ENCODE measurements at places on chromosomes 1 and 21. TPM values are rescaled to one million over a fixed set of nuclear protein-coding genes. Genes with fewer than 3 reads are reported as not detected.

DNA sequence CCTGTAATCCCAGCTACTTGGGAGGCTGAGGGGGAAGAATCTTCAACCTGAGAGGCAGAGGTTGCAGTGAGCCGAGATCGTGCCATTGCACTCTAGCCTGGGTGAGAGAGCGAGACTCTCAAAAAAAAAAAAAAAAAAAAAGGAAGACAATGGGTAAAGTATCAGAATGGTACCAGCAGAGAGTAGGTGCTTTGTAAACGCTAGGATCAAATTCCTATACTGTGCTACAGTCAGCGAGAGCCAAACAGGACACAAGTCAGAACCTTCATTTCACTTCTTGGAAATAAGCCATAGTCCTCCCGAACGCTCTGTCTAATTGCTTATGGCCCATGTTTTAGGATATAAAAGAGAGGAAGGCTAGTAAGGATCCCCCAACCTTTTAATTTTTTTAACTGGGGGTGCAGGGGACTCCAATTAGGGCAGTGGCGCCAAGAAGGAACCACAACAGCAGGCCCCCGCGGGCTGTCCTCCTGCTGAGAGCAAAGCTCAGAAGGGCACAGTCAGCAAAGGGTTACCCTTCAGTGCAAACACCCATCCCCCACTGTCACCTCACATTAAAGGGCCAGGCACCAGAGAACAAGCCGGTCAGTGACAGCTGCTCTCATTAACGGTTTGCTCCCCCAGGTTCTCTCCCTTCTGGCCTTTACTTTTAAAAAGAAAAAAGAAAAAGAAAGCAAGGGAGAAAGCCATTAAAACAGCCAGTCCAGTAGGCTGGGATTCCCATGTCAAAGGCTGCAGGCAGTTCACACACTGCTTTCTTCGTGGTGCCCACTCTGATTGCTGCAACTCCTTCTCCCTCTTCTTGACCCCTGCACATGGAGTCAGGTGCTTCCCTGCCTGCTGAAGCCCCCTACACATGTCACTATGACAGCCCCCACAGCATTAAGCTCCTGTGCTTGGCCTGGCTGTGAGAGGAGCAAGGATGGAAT, 69.4 kb downstream of the PLPP3 start:
- DNase-seq = no peak

DNA sequence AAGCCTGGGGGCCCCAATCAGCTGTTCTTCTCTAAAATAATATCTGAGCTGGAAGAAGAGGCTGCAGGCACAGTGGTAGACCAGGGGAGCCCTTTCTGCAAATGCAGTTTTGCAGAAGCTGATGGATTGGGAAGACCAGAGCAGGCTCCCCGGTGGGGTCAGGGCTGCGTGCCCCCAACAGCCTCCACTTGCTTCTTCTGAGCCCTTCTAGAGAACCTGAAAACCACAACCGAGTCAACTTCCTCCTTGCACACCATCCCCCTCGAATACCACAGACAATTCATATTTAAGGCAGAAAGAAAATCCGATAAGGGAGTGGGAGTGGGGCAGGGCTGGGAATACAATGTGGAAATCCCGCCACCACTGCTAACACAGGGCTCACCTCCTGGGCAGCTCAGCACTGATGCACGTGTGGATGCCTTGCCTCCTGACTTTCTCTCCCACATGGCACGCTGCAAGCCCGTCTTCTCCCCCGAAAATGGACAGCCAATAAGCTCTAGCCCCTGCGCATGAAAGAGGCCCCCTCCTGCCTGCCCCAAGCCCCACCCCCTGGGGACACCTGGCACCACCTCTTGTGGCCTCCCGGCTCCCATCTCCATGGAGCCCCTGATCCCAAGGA, 25.4 kb upstream of the ALDH4A1 start:
- no peak for DNase-seq

- DNase-seq = no peak
Measured at GRCh38 chr1:216518844-216519627, 95.8 kb upstream of the USH2A start.

GRCh38 chr21:38982096-38982495, 176.4 kb downstream of the ETS2 start:
- DNase-seq = no peak

GRCh38 chr1:72432645-72433267, 150.4 kb upstream of the NEGR1 start:
- DNase-seq = no peak

- DNase-seq = no peak
Measured at GRCh38 chr1:197303463-197303862, 35.4 kb downstream of the CRB1 start.

DNA sequence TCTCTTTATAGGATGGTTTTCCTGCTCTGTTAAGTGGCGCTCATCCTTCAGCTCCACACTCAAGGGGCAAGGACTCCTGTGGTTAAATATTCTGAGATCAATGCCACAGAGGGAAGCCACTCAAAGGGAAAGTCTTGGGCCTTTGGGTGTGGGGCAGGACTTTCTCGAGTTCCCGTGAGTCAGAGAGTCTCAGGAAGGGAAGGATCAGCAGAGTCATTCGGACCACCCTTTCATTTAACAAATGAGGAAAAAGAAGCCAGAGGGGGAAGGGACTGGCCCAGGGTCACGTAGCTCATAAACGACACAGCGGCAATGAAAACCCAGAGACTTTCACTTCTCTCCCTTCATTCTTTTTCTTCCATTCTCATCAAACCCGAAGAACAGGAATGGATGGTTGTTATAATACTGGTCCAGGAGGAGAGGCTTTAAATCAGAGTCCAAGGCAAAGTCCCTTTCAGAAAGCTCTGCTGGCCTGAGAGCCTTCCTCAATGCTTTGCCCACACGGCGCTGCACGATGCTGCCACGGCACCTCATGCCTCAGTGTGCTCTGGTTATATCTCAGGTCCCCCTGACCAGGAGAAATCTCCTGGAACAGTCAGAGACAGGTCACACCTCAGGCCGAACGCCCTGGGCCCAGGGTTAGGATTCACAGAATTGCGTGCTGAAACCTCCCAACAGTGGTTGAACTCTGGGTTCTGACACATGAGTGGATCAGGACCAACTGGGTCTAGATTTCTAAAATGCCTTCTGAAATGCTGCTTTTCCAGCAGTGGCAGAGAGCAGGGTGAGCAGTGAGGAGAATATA, 65.3 kb downstream of the TENT5C start:
- DNase-seq = no peak

DNA sequence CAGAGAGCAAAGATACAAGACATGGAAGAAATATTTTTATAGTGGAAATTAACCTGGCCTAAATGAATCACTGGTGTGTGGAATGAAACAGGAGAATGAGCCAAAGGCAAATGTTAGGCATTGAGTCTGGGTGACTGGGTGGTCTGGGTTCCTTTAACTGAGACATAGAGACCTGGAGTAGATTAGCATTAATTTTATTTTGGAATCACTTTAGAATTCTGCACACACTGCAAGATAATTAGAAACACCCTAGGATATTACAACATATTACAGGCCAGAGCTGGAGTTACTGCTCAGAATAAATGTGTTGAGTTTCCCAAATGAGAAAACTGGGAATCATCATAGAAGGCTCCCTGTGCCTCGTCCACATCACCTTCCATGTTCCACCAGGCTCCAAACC, 85.5 kb downstream of the PLPPR5 start:
- no peak for DNase-seq

DNA sequence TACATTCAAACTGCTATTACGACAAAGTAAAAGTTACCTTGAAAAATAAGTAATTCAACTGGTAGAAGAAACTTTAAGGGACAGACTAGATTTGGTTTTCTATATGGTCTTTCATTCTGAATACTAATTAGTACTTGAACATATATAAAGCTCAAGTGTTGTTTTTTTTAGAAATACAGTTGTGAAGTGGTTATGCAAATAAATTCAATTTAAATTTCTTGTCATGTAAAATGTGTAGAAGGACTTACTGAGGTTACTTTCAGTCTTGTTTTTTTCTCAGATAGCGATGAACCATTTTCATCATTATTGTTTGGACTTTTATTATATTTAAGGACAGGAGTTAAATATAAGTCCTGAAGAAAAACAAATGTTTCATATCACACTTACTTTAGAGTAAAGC, 24.4 kb downstream of the HS2ST1 start:
- no peak for DNase-seq

- peak; percentile 19 for DNase-seq
Measured at GRCh38 chr1:20640183-20640597, 6.9 kb downstream of the PINK1 start.

- DNase-seq = no peak
Measured at GRCh38 chr1:190507357-190507756, 29.7 kb upstream of the BRINP3 start.

GRCh38 chr1:8718850-8719361, 98.5 kb downstream of the RERE start:
- no peak for DNase-seq

DNA sequence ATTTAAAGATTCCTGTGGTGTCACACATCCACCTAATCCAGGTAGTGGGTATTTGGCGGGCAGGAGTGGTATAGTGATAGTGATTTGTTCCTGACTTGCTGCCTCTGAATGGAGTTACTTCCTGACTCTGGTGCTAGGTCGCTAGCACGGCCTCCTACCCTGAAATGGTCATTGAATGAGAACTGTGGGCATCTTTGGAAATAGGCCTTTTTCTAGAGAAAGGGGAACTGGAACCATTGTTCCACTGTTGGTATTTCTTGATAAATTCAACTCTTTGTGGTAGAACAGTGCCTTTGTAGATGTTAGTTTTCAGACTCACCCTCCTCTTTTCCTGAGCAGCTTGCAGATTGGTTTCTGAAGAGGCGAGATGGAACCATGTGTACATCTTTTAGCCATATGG, 1.5 kb downstream of the QSOX1 start:
- DNase-seq = no peak

GRCh38 chr1:188425687-188426086, 1596.9 kb downstream of the PLA2G4A start:
- no peak for DNase-seq

- DNase-seq = no peak
Measured at GRCh38 chr1:36349241-36349671, 25.8 kb upstream of the EVA1B start.

GRCh38 chr21:31142600-31142999, 104.3 kb upstream of the KRTAP19-8 start:
- no peak for DNase-seq

- no peak for DNase-seq
Measured at GRCh38 chr1:184893695-184894094, 80.6 kb downstream of the NIBAN1 start.

DNA sequence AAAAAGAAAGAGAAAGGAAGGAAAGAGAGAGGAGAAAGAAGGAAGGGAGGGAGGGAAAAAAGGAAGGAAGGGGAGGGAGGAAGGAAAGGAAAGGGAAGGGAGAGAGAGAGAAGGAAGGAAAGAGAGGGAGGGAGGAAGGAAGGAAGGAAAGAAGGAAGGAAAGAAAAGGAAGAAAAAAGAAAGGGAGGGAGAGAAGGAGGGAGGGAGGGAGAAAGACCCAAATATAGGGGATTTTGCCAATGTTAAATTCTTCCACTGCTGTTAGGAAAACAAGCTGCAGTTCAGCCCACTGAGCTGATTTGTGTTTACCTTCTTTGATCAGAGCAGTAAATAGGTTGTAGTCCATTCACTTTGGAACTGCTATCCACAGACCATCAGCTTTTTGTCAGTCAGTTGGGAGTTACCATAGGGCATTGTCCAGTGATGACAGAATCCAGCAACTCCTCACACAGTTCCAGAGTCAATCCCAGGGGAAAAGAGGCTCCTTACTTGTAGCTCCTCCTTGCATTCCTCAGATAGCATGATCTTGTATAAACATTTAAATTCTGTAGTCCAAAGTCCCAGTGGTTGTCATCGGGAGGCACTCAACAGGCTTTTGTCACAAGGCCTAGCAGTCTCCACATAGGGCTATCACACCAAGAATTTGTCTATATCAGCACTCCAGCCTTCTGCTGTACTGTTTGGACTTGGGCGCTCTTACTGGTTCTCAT, 13.5 kb upstream of the PPP1R8 start:
- no peak for DNase-seq

DNA sequence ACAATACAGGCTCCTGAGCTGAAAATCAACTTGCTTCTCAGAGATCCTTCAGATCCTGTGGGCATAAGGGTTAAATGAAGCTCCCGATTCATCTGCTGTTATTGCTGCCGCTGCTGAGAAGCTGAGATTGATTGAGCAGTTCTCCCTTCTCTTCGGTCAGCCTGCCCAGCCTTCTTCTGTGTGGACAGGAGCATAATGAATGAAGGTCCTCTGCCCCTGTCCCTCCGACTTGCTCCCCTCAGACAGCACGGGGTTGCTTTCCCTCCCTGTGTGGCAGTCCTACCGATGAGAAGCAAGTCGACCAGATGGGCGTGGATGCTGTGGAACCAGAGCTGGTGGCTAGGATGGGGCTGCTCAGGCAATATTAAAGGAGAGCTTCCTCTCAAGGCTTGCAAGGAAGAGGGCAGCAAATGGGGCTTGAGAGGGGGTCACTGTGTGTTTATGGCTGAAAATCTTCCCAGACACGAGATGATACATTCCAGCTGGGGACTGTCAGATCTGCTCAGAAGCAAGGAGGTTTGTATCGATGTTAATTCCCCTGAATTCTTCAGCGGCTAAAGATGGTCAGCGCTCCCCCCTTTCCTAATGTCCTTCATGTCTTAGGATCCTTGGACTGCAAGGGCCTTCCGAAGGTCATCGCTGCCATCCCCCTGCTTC, 63.9 kb upstream of the GOLT1A start:
- no peak for DNase-seq

- no peak for DNase-seq
Measured at GRCh38 chr1:60857851-60858250, 224.5 kb upstream of the NFIA start.

- DNase-seq = no peak
Measured at GRCh38 chr1:13766592-13767564, 66.9 kb downstream of the PRDM2 start.

- DNase-seq = no peak
Measured at GRCh38 chr1:196425513-196425912, 182.7 kb downstream of the KCNT2 start.

GRCh38 chr1:205514211-205515142, 10.0 kb downstream of the CDK18 start:
- DNase-seq = no peak

GRCh38 chr1:68969441-68969840, 472.6 kb upstream of the DEPDC1 start:
- DNase-seq = no peak

- no peak for DNase-seq
Measured at GRCh38 chr21:35163411-35163810, 114.3 kb upstream of the RUNX1 start.

- DNase-seq = no peak
Measured at GRCh38 chr1:150579945-150580642, 684 bp upstream of the MCL1 start.

- no peak for DNase-seq
Measured at GRCh38 chr1:22959545-22960360, 12.9 kb downstream of the LACTBL1 start.

SELL gene
- 1.3 TPM for total RNA-seq

SOAT1 gene
- total RNA-seq = 30.9 TPM

TADA1 gene
- 19.5 TPM for total RNA-seq

ATG4C gene
- total RNA-seq = 11.8 TPM

IGSF5 gene
- total RNA-seq = 1.7 TPM

DPT gene
- total RNA-seq = 4.7 TPM

PLPPR5 gene
- 4.3 TPM for total RNA-seq

OR10J1 gene
- not detected for total RNA-seq

LMX1A gene
- not detected for total RNA-seq

SPRR1A gene
- total RNA-seq = not detected

TACSTD2 gene
- total RNA-seq = 219 TPM

CCDC190 gene
- 0.14 TPM for total RNA-seq

TMIGD3 gene
- 11.4 TPM for total RNA-seq

ESRRG gene
- 16.2 TPM for total RNA-seq

TRAF3IP3 gene
- 1.6 TPM for total RNA-seq

HCN3 gene
- total RNA-seq = 2.6 TPM

RSPO1 gene
- 1.6 TPM for total RNA-seq

RNU1-3 gene
- total RNA-seq = under 0.01 TPM

OXCT2 gene
- total RNA-seq = 1.0 TPM

PTAFR gene
- total RNA-seq = 2.5 TPM

GFI1 gene
- 2.1 TPM for total RNA-seq

CLCN6 gene
- total RNA-seq = 45.0 TPM

Data from prostate gland (tissue), 2 donors.